Activated B cell treated with CpG ODN at 0.5 μM for 24 hours (primary cell): ENCODE measurements at places on chromosomes 4 and X. TPM values are rescaled to one million over a fixed set of nuclear protein-coding genes. Genes with fewer than 3 reads are reported as not detected.
A peak's percentile ranks its signal among the peaks of the same experiment; 100 is the strongest.

DNA sequence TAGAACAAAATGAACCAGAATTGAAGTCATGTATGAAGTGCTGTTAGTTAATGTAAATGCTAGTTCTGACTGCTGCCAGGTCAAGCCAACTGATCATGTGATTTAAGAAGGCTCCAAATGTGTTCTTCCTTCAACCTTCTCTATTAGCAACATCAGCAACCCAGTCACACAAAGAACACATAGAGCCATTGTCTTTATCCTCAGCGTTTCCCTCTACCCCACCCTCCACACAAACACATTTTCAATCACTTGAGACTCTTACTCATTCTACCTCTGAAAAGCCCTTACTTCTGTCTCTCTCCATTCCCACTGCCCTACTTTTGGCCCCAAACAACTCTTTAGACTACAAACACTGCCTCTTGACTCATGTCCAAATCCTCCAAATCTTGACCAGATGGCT, 89.7 kb upstream of the KDR start:
- peaks cover 4% of the 10 kb centered on the region for H3K27me3 ChIP-seq
- no peak for DNase-seq
- no peaks in the 10 kb centered on the region for H3K4me1 ChIP-seq
- no peak overlapping the region for H3K27ac ChIP-seq
- H3K4me3 ChIP-seq = no peak overlapping the region

DNA sequence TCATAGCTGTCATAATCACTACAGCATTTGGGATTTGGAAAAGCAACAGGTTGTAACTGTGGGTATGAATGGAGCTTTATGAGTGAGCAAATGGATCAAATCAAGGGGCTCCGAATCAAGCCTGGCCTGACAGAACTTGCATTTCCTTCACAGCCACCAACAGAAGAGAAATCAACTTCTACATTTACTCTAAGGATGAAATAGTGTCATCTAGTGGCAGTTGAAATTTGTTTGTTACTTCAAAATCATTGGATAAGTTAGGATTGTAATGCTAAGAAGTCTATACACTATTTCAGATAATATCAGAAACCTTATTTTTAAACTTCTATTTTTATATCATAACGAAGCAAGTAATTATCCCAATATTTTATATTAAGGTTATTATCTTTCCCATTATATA, 10.7 kb upstream of the WDR17 start:
- no peak overlapping the region for H3K27ac ChIP-seq
- no peaks in the 10 kb centered on the region for H3K27me3 ChIP-seq
- H3K4me3 ChIP-seq = no peak overlapping the region
- H3K4me1 ChIP-seq = peaks cover 10% of the 10 kb centered on the region
- no peak for DNase-seq
- H3K36me3 ChIP-seq = no peaks in the 10 kb centered on the region

DNA sequence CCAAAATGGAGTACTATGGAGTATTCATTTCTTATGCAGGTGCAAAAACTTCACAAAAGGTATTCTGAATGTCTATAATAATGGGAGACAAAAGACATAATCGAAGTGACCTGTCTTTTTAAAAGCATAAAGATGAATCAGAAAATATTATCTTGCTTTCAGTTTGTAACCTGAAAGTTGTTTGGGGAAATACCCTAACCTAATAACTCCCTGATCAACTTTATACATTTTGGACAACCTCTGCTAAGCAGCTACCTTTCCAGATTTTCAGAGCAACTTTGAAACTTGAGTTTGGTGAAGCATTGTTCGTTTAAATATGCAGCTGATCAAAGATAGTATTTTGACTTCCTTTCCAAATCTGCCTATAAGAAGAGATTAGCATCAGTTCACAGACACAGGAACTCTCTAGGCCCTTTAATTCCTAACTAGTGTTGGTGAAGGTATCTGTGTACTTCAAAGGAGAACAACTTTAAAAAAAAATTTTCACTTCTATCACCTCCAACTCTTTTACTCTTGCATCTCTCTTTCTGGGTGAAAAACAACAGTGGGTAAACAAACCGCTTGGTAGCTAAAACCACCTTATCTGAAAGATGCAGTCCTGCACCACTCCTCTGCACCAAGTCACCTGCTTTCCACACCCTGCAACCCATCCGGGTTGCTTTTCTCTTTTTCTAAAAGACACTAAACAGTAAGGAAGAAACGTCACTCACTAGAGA, 26.5 kb downstream of the CD40LG start:
- no peak for DNase-seq
- H3K27ac ChIP-seq = peak overlapping the region; percentile 64
- no peaks in the 10 kb centered on the region for H3K27me3 ChIP-seq
- H3K4me3 ChIP-seq = no peak overlapping the region
- H3K4me1 ChIP-seq = peaks cover 29% of the 10 kb centered on the region

GRCh38 chr4:186016796-186017195, 52.2 kb upstream of the TLR3 start:
- peaks cover 3% of the 10 kb centered on the region for H3K27me3 ChIP-seq
- H3K27ac ChIP-seq = no peak overlapping the region
- H3K4me1 ChIP-seq = no peaks in the 10 kb centered on the region
- H3K4me3 ChIP-seq = no peak overlapping the region

Gene LIMCH1
- total RNA-seq = not detected in 2 replicates

Gene FANCB
- 3.9 and 4.0 TPM in 2 replicates for total RNA-seq
